ENCODE measurements at places on chromosomes 3 and 15. TPM values are rescaled to one million over a fixed set of nuclear protein-coding genes. Genes with fewer than 3 reads are reported as not detected.

SERINC4 gene
- 0.28 TPM for total RNA-seq

DNA sequence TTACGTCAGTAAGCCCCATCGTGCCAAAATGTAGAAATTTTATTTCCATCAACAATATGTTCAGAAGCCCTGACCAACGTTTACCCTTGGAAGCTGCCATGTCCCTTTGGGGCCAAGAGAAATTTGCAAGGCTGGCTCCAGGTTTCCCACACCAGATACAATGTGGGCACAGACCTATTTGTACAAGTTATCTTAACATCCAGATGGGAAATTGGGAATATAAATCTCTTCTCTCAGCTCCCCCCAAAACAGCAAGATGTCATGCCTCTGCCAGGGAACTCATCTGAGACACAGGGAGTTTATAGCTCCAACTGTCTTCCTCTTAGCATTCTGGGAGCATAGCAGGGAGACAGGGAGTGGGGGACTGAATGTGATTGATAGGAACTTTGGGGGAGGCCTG, 9.3 kb upstream of the DPPA2 start:
- no peak overlapping the region for H3K4me3 ChIP-seq
- no peaks in the 10 kb centered on the region for H3K4me1 ChIP-seq
- no peaks in the 10 kb centered on the region for H3K27me3 ChIP-seq
- H3K27ac ChIP-seq = no peak overlapping the region

GRCh38 chr3:33537133-33537532, 96.9 kb upstream of the UBP1 start:
- H3K36me3 ChIP-seq = peaks cover 26% of the 10 kb centered on the region
- H3K4me1 ChIP-seq = no peaks in the 10 kb centered on the region
- no peak overlapping the region for H3K27ac ChIP-seq
- H3K27me3 ChIP-seq = no peaks in the 10 kb centered on the region
- no peak for DNase-seq
- H3K4me3 ChIP-seq = no peak overlapping the region

- no peak overlapping the region for H3K27ac ChIP-seq
- DNase-seq = no peak
- no peak overlapping the region for H3K4me3 ChIP-seq
- H3K4me1 ChIP-seq = no peaks in the 10 kb centered on the region
- no peaks in the 10 kb centered on the region for H3K27me3 ChIP-seq
Measured at GRCh38 chr3:158369279-158369678, 201.7 kb upstream of the MLF1 start.

All from activated CD4-positive, alpha-beta T cell treated with anti-CD3 and anti-CD28 coated beads, Interleukin-2, amount 10 ng/mL, durations not matched to agents 24 days and 14 days (primary cell).